Testis (tissue), 5 donors: ENCODE measurements at places on chromosomes 5 and 9.

- H3K27me3 ChIP-seq, result no peaks in the 10 kb centered on the region
- no peak overlapping the region for H3K4me3 ChIP-seq
- no peak for DNase-seq
These were observed 12.1 kb downstream of the PTGES2 start for GRCh38 chr9:128115187-128116103.

DNA sequence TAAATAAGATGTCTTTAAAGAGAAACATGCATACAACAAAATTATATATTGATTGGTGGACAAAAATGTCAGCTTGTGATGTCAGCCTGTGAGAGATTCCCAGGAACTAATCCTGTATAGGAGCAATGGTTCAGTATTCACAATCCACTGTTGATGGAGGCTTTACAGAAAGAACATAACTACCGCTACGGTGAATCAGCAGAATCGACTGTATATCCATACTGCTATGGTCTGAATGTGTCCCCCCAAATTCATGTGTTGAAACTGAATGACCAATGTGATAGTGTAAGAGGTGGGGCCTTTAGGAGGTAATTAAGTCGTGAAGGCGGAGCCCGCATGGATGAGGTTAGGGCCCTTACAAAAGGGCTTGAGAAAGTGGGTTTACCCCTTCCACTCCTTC, 40.4 kb upstream of the TBC1D2 start:
- H3K36me3 ChIP-seq, result no peaks in the 10 kb centered on the region
- no peaks in the 10 kb centered on the region for H3K27me3 ChIP-seq
- no peak overlapping the region for H3K27ac ChIP-seq
- no peak for DNase-seq
- H3K4me3 ChIP-seq, result no peak overlapping the region
- H3K4me1 ChIP-seq, result no peaks in the 10 kb centered on the region

DNA sequence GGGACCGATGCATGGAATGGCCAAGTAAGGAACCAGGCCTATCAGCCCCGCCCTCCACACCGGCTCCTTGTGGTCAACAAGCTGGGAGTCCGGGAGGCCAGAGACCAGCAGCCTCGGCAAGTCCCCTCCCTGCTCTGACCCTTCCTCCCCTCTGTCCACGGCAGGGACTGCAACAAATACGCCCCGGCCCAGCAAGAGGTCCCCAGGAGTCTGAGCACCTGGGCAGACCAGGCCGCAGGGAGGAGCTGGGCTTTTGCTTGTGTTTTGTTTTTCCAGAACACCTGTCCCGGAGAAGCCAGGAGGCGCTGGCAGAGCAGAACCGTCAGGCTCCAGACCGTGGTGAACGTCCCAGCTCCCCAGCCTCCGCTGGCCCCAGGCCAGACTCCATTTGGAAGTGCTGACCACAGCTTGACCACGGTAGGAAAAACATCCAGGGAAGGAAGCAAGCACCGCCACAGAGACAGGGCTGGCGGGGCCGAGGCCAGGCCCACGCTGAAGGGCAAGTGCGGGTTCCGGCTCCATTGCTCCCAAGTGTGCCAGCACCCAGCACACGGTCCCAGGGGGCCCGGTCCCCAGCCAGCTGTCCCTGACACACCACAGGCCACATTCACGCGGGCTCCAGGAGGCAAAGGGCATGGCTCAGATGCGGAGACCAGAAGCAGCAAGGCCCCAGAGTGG, 56.7 kb downstream of the VAV2 start:
- H3K4me1 ChIP-seq, result peaks cover 21% of the 10 kb centered on the region
- H3K27ac ChIP-seq, result no peak overlapping the region
- no peaks in the 10 kb centered on the region for H3K27me3 ChIP-seq

DNA sequence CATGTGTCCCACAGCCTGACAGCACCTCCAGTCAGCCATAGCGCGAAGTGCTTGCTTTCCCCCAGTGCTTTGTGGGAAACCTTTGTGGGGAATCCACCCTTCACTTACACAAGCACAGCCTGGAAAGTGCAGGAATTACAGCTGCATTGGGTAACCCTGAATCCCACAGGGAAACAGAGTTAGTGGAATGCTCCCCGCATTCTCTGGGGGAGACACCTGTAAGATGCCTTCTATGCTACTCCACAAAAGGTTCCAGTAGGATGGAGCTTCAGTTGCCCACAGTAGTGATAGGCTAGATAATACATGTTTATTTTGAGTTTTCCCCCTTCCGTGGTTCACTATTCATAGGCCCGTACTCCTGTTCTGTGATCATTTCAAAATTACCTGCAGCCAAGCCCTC, 60.3 kb downstream of the TLE4 start:
- no peaks in the 10 kb centered on the region for H3K36me3 ChIP-seq
- H3K27me3 ChIP-seq, result no peaks in the 10 kb centered on the region
- peaks cover 7% of the 10 kb centered on the region for H3K4me1 ChIP-seq

- H3K4me1 ChIP-seq, result no peaks in the 10 kb centered on the region
- H3K27ac ChIP-seq, result no peak overlapping the region
- H3K36me3 ChIP-seq, result no peaks in the 10 kb centered on the region
- no peak overlapping the region for H3K4me3 ChIP-seq
- H3K27me3 ChIP-seq, result no peaks in the 10 kb centered on the region
These were observed 44.4 kb upstream of the AFAP1L1 start for GRCh38 chr5:149227168-149227826.

- H3K4me1 ChIP-seq, result peaks cover 14% of the 10 kb centered on the region
- H3K36me3 ChIP-seq, result no peaks in the 10 kb centered on the region
- H3K4me3 ChIP-seq, result no peak overlapping the region
- H3K27me3 ChIP-seq, result no peaks in the 10 kb centered on the region
- DNase-seq, result no peak
These were observed 198.1 kb downstream of the GADD45G start for GRCh38 chr9:89802781-89803355.

DNA sequence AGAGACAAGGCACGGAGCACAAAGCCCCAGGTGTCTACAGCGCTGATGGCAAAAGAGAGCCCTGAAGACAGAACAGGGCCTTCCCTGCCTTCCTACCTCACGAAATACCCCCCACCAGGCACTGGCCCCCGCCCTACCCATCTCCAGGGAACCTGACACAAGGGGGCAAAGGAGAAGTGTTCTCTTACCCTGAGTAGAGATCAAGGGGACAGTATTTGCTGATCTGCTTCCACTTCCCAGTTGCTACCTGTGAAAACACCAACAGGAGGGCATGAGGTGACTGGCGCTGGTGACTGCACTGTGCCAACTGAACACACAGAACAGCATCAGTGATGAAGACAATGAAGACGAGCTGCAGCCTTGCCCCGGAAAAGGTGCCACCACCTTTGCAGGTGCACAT, 27.4 kb downstream of the IPPK start:
- H3K27me3 ChIP-seq, result no peaks in the 10 kb centered on the region
- peaks cover 3% of the 10 kb centered on the region for H3K36me3 ChIP-seq
- no peaks in the 10 kb centered on the region for H3K4me1 ChIP-seq
- no peak overlapping the region for H3K27ac ChIP-seq
